NCI-H187 (cell line): ENCODE measurements at places on chromosomes 1 and 21.

- peak; percentile 29 for DNase-seq
Observed at GRCh38 chr1:182149411-182149965, 88.0 kb upstream of the ZNF648 start.

DNA sequence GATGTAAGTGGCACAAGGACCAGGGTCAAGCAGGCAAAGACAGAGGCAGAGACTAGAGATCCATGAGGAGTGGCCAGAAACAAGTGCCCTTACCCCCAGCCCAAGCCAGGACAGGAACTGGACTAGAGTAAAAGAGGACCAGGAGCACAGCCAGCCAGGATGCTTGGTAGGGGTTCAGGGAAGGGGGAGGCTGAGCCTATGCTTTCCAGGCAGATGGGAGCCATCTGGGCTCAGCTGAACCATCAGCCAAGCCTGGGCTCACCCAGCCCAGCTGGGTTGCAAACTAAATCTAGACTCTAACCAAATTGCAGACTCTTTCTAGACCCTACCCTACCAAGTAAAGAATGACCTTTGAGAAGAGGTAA lies 15.2 kb downstream of the PDZK1IP1 start:
- no peak for DNase-seq

- no peak for DNase-seq
Observed at GRCh38 chr1:27478098-27478497, 11.9 kb downstream of the WASF2 start.

DNA sequence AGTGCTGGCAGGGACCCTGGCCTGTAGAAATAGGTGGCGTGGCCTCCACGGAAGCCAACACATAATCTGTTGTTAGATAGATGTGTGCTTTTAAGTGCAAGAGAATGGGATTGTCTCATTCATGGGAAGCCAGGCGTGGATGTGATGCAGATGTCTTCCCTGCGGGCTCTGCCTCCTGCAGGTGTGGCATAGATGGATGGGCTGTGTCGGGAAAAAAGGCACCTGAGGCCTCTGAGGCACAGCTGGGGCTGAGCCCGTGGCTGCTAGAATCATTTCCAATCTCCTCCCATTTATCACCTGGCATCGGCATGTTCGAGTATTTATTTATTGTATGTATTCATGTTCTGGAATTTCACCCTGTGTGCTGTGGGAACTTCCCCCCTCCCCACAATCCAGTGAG lies 353.4 kb upstream of the AJAP1 start:
- no peak for DNase-seq
